ENCODE measurements at places on chromosomes 1 and 21. TPM values are rescaled to one million over a fixed set of nuclear protein-coding genes. Genes with fewer than 3 reads are reported as not detected.

DNA sequence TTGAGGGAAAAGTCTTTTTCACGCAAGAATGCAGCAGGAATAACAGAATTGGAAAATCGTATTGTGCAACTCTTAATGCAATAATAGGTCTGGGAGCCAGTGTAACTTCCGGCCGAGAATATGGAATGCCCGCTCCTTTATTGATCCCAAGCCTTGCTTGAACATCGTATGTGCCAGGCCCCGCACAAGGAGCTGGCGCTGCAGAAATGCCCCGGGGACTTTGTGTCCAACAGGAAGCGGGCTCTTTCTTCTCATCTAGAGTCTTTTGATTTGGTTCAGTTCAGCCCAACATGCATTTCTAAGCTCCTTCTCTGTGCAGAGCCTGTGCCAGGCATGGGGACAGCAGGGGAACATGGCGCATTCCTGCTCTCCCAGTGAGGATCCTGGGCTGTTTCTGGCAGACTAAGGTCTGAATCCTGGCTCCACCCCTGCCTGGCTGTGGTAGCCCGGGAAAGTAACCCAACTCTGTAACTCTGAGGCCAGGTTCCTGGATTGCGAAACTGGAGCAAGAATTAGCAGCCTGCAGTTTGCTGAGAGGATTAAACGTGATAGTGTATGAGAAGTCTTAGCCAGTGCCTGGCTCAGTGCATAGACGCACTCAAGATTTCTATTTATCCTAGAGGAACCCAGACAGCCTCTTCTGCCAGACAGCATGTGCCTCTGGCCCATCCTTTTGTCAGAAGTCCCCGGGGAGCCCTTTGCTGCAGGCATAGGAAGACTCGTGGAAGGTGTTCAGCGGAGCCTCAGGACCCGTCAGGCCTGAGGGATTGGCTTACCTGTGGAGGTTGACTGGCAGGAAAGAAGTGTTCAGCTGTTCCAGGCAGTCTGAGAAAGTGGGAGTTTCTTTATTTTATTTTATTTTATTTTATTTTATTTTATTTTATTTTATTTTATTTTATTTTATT is 987 bp upstream of the CDCP2 start:
- DNase-seq = peak; percentile 57

DNA sequence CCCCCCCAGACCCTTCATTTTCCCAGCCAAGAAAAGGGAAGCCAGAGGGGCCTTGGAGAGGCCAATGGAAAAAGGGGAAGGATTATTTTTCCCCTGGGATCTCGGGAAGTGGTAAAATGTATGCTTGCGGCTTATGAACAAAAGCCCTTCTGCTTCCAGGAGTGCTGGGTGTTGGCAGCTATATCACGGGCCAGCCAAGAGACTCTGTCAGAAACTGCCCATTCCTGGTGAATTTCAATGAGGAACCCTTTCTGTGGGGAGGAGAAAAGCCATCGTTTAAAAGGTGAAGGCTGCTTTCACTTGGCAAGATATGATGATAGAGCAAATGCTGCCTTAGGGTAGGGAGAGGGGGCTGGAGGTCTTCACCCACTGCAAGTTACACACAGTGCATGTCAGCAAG is 69.7 kb upstream of the ZC3H12A start:
- no peak for DNase-seq

- DNase-seq = peak; percentile 91
Measured at GRCh38 chr1:3668585-3669300, 16.4 kb downstream of the TP73 start.

- no peak for DNase-seq
Measured at GRCh38 chr1:15151871-15152270, 1.7 kb upstream of the TMEM51 start.

DNA sequence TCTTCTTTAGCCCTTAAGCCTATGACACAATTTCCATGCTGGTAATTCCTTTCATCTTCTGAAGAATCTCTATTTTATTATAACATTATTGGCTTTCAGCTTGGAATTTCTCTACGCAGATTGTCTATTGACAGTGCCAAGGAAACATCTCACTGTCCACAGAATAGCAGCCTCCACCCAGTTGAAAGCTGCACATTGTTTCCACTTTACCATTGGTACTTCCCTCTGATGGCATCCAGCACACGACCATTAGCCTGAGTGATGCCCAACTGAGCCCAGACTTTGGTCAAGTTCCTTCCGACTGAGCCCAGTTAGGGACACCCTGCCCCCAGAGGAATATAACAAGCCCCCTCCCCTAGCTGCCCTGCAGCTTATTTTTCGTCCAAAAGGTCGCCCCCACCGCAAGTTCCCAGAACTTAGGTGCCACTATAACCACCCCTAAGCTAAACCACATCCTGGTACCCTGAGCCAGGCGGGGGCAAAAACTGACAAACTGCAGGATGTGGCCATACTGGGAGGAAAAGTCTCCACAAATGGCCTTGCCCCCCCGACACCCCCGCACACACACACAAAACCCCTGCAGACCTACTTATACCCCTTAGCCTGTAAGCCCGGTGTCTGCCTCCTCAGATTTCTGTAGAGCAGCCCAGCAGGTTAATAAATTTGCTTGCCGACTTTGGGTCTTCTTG is 13.2 kb downstream of the GBP5 start:
- DNase-seq = peak; percentile 15

The USP48 gene
- total RNA-seq = 44.6 TPM

DNA sequence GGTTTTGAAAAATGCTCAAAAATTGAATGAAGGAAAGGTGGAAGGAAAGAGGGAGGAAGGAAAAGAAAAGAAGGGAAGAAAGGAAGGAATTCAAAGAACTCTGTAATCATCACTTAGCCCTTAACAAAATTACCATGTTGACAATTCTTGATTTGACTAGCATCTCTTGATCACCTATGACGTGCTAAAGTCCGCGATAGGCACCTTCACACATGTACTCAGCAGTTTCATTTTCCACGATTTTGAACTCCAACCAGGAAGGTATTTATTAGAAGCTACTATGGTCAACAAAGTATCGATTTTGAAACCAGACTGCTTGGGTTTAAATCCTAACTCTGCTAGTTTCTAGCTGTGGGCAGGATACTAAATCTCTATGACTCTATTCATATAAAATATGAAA is 146.9 kb downstream of the DAB1 start:
- no peak for DNase-seq

The RNF19B gene
- 77.3 TPM for total RNA-seq

DNA sequence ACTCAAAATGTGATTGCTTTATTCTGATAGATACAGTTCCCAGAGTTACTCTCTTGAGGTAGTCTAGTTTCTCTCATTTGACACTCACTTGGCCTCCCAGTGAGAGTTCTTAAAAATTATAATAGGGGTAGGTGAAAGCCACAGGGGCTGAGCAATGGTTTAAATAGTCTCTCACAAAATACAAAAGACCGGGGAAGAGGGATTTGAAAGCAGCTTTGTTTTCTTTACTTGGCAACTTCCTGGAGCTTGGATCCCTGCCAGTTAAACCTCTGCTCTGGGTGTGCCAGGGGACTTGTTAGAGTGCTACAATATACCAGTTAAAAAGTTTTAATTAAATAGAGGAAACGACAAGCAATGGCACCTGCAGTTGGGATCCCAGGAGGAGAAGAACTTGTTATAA is 31.7 kb downstream of the OR13G1 start:
- peak; percentile 59 for DNase-seq

- no peak for DNase-seq
Measured at GRCh38 chr1:154391086-154391770, 13.9 kb upstream of the IL6R start.

The TCEA3 gene
- 147 TPM for total RNA-seq

DNA sequence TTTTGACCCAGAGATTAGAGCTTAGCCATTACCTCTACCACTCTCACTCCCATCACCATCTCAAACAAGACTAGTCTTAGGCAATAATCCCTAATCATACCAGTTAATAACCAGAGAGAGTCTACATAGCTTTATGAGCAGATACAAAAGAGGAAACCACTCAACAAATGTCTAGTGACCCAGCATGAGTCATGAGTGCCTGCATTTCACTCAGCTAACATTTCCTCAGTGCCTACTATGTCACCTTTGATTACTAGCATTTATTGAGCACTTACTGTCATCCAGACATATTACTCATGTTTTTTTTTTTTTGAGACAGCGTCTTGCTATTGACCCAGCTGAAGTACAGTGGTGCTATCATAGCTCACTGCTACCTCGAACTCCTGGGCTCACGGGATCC is 35.9 kb upstream of the GALNT2 start:
- no peak for DNase-seq

DNA sequence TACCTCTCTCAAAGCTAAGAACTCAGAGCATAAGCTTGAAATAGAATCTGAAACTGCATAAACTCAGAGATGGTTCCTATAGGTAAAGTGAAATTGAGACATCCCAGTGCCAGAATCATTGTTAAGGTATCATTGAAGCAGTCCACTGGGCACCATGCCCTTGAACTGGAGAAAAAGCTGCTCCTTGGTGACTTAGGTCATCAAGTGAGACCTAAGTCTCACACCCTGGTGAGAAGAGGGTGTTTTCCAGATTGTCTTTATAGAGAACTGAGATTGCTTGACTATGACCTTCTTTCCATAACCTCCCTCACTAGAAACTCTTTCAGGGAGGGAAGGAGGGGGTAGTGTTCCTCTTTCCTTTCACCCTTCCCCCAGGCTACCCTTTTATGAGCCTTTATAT is 9.4 kb upstream of the ATP6V1G3 start:
- DNase-seq = no peak

- DNase-seq = no peak
Measured at GRCh38 chr1:53430261-53430660, 28.9 kb upstream of the DMRTB1 start.

DNA sequence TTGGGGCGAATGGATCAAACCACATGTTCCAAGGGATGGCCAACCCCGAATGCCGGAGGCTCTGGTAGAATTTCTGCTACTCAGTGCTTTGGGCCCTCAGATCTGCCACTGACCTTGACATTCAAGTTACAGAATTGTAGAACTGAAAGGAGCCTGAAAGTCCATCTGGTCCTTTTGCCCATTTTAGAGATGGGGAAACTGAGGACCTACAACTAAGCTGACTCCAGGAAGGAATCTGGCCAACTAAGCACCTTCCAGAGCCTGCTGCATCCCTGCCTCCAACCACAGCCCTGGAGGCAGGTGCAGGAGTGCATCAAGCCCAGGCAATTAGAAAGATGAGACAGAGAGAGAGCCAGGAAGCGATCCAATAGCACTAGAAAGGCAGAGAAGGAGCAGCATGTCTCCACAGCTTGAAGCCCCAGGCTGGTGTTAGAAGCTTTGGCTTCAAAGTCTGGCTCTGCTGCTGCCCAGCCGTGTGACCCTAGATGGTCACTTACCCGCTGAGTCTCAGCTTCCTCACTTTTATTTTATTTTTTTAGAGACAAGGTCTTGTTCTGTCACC is 1.3 kb upstream of the CTRC start:
- DNase-seq = no peak

GRCh38 chr1:58318157-58319005 is 228.1 kb downstream of the OMA1 start:
- DNase-seq = no peak
